ENCODE measurements at places on chromosomes 7 and 10.
A peak's percentile ranks its signal among the peaks of the same experiment; 100 is the strongest.

DNA sequence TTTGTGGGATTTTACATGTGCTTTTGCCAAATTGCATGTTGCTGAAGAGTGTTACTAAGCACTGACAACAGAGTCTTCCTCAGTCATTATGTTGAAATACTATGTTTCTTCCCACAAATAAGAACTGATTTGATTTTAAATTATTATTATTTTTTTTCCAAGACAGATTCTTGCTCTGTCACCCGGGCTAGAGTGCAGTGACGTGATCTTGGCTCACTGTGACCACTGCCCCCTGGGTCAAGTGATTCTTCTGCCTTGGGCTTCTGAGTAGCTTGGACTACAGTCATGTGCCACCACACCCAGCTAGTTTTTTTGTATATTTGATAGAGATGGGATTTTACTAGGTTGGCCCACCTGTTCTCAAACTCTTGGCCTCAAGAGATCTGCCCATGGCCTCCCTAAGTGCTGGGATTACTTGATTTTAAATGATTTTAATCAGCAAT lies 42.3 kb downstream of the MINPP1 start:
- no peak for DNase-seq

DNA sequence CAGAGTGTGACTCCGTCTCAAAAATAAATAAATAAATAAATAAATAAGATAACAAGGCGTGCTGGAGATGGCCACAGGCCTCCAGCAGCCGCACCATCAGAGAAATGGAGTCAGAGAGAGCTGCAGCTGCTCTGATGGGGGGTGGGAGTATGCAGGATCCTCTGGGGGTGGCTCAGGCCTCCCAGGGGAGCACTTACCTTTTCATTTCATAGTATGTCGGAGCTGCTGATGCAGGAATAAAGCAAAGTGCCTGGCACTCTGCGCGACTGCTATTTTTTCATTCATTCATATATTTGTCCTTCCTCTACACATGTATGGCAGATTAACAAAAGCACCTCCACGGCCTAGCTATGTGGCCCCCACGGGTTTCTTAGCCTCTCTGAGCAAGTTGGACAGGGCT lies 175.9 kb downstream of the CUX1 start:
- DNase-seq = no peak

DNA sequence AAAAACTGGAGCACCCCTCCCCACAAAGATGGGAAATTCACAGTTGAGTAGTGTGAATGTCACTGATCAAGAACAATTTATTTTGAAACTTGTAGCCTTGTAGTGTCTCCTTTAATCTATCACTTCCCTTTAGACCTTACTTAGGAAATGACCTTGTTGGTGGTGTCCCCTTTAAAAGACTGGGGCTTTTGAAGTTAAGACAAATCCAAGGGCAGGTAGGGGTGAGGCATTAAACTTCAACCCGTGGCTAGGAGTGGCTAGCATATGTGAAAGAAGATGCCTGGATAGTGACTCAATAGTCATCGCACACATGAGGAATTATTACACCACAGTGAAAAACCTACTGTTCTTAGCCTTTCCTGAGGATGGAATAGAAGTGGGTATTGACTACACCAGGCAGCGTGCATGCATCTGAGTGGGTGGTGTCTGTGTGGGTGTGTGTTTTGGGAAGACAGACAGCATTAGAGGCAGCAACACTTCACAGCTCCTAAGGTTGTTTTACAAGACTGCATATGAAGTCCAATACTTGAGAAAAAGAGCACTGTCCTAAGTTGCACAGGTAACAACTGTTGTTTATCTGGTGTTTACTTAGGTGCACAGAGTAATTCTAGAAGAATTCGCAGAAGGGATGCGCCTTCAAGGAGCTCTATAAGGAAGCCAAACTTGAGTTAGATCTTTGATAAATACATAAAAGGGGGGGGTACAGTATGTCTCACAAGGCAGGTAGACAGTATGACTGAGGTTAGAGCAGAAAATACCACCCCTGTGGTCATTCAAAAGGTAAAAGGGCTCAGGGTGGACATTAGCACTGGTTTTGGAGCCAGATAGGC lies 32.9 kb downstream of the ABLIM1 start:
- DNase-seq = no peak

DNA sequence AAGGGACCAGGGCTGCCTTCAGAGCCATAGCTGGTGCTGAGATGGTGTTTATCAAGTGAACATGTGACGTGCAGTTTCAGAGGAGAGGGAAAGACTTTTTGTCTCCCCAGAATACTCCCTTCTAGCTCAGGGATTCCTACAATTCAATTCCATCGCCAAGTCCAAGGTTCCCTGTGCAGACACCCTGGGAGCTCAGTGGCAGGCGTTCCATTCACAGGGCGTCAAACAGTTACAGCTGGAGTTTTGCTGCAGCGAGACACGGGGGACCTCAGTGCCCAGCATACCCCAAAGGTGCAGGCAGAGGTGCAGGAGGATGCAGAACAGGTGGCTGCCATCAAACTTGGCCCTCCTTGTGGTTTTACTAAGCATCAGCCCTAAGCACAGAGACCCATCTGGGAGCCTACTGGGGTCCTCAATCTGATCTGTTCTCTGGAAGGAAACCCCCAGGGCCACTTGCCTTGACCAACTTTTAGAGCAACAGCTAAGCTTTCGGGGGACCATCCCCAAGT lies 846 bp upstream of the CALML5 start:
- DNase-seq = no peak

GRCh38 chr10:106960812-106961211 lies 203.7 kb downstream of the SORCS1 start:
- DNase-seq = no peak

- DNase-seq = no peak
These were observed 80.8 kb upstream of the LEP start for GRCh38 chr7:128160296-128160695.

GRCh38 chr7:66418537-66418936 lies 210.1 kb upstream of the KCTD7 start:
- DNase-seq = no peak

- no peak for DNase-seq
These were observed 168.0 kb downstream of the PTPN20 start for GRCh38 chr10:47079204-47079580.

GRCh38 chr7:128387216-128388144 lies 22.3 kb downstream of the IMPDH1 start:
- peak; percentile 64 for DNase-seq

DNA sequence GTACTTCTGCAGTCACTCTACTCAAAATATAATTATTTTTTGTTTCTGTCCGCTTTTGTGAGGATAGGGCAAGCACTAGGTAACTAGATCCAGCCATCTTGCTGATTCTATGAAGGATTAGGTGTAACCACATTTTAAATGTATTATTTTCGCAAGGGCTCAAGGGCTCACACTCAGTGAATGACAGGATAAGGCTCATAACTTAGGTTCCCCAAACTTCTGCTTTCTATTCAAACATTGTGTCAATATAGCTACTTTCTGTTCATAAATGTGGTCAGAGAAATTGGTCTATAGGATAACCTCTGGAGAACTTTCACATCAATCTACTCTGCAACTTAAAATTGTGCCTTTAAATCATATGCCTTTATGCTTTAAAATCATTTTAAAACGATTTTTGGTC lies 1141.2 kb downstream of the SORCS1 start:
- DNase-seq = no peak

DNA sequence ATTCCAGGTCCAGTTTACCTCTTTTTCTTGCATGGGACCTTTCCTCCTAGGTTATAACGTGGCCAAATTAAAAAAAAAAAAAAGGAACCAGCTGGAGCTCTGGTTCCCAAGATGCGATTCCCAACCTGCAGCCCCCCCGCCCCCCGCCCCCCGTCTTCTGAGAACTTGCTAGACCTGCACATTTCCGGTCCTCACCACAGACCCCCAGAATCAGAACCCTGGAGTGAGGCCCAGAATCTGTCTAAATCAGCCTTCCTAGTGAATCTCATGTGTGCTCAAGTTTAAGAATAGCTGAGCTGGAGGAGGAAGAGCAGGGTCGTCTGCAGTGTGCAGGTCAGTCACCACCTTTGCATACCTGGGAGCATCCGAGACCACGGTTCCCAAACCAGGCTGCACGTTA lies 144.2 kb downstream of the KLF6 start:
- DNase-seq = no peak
